ENCODE measurements at places on chromosomes 7 and 10. TPM values are rescaled to one million over a fixed set of nuclear protein-coding genes. Genes with fewer than 3 reads are reported as not detected.

GRCh38 chr10:131260031-131260430, 51.5 kb downstream of the TCERG1L start:
- no peak for DNase-seq
- no peak overlapping the region for H3K27ac ChIP-seq
- H3K27me3 ChIP-seq: no peaks in the 10 kb centered on the region
- H3K4me3 ChIP-seq: no peak overlapping the region

Gene GPR15LG
- total RNA-seq: not detected

Gene ASB15
- total RNA-seq: not detected

DNA sequence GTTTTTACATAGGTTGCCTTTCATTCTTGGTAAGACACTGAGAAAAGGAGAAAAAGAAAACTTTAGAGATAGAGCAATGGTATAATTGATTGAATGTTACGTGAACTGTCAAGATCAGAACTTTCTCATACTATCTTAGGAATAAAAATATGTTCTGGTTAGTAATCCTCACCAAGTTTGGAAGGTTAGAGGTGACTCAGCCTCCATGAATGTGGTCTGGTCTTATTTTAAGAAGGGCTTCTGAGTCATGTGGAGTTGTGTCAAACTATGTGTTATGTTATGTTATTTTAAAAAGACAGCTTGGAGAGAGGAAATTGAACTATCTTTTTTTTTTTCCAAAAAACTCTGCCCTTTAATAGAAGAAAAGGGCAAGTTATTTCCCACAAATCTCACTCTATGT, 458.6 kb upstream of the KLF6 start:
- H3K27ac ChIP-seq: peak overlapping the region; percentile 92
- no peaks in the 10 kb centered on the region for H3K4me1 ChIP-seq
- H3K27me3 ChIP-seq: no peaks in the 10 kb centered on the region
- H3K36me3 ChIP-seq: no peaks in the 10 kb centered on the region

DNA sequence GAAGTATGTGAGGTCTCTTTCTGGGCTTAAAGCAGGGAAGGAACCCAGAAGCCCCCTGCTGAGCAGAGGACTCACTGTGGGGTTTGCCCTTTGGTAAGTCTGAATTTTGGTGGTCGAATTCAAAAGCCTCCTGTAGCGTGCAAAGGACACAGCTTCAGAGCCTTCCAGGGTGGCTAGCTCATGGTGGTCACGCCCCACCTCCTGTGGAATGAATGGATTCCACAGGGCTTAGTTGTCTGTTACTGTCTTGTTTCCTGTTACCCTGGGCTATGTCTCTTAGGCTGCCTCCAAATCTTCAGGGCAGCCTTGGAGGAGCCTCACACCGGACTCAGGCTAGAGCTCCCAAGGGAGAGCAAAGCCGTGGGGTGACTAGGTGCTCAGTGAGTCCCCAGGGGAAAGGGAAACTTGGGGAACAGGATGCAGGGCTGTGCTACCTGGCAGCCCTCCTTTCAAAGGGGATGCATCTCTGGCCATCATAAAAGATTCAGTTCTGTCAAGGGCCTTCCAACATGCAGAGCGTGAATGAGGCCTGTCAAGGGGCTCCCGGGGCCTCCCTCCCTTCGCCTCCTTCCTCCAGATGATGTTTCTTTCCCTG, 211.7 kb downstream of the CCSER2 start:
- H3K27me3 ChIP-seq: no peaks in the 10 kb centered on the region
- H3K27ac ChIP-seq: no peak overlapping the region
- H3K4me1 ChIP-seq: no peaks in the 10 kb centered on the region
- no peaks in the 10 kb centered on the region for H3K36me3 ChIP-seq

DNA sequence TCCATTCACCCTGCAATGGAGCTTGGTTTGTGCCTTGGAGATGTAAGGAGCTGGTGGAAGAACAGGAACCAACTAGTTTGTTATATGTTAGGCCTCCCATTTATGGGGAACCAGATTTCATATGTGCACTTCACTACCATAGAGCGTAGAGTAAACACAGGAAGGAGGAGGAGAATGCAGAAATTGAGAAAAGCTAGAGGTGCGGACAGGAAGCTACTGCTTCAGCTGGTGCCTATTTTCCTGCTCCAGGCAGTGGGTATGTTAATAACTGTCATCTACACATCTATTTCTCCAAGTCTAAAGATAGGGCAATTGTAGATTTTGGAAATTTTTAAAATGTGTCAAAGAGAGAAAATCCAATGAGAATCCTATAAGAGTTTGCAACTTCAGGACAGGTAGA, 482.2 kb downstream of the PLXDC2 start:
- no peaks in the 10 kb centered on the region for H3K4me1 ChIP-seq
- no peaks in the 10 kb centered on the region for H3K36me3 ChIP-seq
- H3K4me3 ChIP-seq: no peak overlapping the region
- no peak overlapping the region for H3K27ac ChIP-seq
- no peak for DNase-seq
- H3K27me3 ChIP-seq: no peaks in the 10 kb centered on the region

GRCh38 chr7:152383341-152384234, 52.2 kb downstream of the KMT2C start:
- no peaks in the 10 kb centered on the region for H3K27me3 ChIP-seq
- H3K4me1 ChIP-seq: no peaks in the 10 kb centered on the region
- H3K27ac ChIP-seq: no peak overlapping the region
- DNase-seq: peak; percentile 57

DNA sequence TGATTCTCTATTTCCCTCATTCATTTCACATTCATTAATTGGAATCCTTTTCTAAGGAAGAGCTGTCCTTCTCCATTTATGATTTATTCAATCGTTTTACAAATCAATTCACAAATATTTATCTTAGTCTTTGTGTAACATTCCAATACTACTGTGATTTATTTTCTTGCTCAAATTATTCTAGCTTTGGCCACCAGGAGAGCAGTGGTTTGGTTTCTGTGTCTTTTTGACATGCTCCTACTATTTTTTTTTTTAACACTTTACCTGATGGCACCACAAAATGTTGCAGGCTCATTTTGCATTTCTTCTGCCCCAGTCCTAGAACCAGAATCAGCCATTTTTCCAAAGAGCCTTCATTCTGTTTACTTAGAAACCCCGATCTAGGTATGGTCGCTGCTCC, 13.3 kb upstream of the RBM33 start:
- no peak overlapping the region for H3K4me3 ChIP-seq
- no peaks in the 10 kb centered on the region for H3K36me3 ChIP-seq
- H3K4me1 ChIP-seq: no peaks in the 10 kb centered on the region
- no peak overlapping the region for H3K27ac ChIP-seq
- no peaks in the 10 kb centered on the region for H3K27me3 ChIP-seq

DNA sequence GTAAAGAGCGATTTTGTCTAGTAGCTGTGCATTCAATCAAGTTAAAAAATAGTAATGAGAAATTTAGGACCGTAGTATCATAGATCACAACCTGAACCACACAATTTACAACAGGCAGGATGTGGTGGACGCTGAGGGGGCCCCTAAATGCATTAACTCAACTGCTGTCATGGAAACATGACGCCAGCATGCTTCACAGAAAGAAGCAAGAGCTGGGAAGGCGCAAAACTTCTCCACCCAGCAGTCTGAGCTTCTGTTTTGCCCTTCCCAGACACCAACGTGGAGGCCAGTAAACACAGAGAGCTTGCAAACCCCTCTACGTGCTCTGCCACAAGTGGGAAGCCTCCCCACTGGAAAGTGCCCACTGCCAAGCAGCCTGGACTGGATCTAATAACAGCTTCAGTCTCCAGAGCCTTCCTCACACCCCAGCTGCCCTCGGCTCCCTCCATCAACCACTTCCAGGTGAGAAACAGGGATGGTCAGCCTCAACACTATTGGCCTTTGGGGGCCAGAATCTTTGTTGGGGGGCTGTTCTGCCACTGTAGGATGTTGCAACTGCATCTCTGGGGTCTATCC, 151.8 kb downstream of the SFMBT2 start:
- no peaks in the 10 kb centered on the region for H3K27me3 ChIP-seq
- H3K36me3 ChIP-seq: no peaks in the 10 kb centered on the region
- H3K4me1 ChIP-seq: peaks cover 2% of the 10 kb centered on the region
- H3K27ac ChIP-seq: no peak overlapping the region

DNA sequence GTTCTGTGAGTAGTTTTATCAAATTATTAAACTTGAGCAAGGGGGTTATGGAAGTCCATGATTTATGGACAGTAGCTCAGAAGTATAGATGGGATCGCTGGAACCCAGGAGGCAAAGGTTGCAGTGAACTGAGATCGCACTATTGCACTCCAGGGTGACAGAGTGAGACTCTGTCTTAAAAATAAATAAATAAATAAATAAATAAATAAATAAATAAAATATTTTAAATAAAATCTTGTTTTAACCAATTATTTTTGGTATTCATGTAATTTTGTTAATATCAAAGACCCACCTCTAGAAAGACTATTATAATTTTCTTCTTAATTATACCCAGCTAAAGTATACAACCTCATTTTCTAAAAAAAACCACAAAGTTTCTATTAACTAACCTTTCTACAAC, 134.3 kb downstream of the ZNF37A start:
- no peak overlapping the region for H3K27ac ChIP-seq
- DNase-seq: no peak

Gene SLC26A5
- 0.77 TPM for total RNA-seq

Gene ITGB8
- 29.7 TPM for total RNA-seq

All from lung (tissue), 17 donors.